ENCODE measurements at places on chromosomes 2 and 18.

GRCh38 chr18:61949946-61950345 lies 57.1 kb upstream of the RNF152 start:
- DNase-seq = peak; percentile 74

- DNase-seq = no peak
These were observed 207.5 kb downstream of the NR4A2 start for GRCh38 chr2:156125018-156125417.

DNA sequence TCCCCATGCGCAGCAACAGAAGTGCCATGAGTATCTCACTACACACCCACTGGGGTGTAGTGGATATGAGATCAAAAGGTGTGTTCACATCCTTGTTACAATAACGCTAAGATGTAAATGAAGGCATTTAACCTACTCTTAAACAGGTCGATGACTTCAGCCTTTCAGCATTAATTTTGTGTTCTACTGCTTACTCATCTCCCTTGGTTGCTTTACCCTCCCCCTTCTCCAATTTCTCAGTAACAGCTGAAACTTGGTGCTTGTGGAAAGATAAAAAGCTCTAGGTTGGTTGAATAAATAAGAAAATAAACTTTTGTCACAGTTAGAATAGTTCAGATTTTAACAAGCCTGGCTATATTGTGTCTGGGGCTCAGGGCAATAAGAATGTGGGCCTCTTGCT lies 147.5 kb upstream of the SESTD1 start:
- DNase-seq = peak; percentile 10

- no peak for DNase-seq
These were observed 180.9 kb downstream of the SMAD2 start for GRCh38 chr18:47749600-47749973.

DNA sequence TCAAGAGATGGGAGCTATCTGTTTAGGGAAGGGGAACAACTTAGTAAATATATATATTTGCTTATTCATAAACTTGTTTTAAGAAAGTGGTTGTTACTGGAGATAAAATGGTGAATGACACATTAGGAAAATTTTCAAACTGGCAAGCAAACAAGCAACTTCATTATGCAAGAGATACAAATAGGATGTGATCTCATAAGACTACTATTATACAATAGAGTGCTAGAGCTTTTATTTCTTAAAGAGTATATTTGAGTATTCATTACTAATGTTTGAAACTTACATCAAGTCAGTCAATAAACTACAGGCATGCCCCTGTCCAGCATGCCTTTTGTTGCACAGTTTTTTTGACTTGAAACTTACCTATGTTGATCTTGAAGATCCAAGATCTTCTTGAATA lies 355.2 kb upstream of the KCNJ3 start:
- no peak for DNase-seq

GRCh38 chr2:236545814-236546480 lies 23.7 kb upstream of the ACKR3 start:
- DNase-seq = no peak

GRCh38 chr2:24818721-24819167 lies 25.5 kb downstream of the CENPO start:
- DNase-seq = peak; percentile 57

GRCh38 chr2:200756618-200757321 lies 54.9 kb upstream of the BZW1 start:
- peak; percentile 69 for DNase-seq

GRCh38 chr18:58412844-58413666 lies 215.8 kb downstream of the ALPK2 start:
- no peak for DNase-seq

DNA sequence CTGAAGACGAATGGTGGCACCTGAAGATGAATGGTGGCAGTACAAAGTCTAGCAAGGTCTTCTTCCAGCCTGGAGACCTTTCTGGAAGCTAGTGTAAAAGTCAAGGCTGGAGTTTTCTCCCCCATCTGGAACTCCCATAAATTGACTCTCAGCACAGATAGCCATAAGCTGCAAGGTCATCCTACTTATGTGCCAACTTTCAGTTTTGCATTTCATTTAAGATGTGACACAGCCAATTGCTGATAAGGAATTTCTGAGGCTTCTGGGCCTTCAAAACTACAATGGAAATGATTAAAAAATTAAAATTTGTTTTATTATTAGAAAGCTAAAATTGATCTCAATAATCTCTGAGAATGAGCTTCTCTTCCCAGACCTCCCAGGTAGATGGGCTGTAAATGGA lies 10.2 kb downstream of the XDH start:
- DNase-seq = no peak

- DNase-seq = no peak
These were observed 44.1 kb downstream of the EVA1A start for GRCh38 chr2:75516378-75517360.

DNA sequence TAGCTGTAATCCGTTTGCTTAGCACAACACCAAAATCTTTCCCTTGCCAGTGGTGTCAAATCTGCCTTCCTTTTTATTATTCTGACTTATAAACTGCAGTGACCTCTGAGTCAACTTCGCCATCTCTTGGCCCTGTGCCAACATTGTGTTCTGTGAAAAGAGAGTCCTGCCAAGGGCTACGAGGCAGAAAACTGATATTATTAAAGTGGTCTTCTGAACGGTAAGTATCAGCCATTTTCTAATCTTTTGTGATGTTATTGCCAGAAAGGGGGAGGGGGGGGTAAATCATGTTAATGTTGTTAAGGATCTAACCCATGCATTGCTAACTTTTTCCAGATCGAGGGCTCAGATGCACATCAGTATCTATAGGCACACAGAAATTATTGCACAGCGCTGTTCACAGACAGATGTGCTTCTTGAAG lies 121.5 kb upstream of the LTBP1 start:
- no peak for DNase-seq

DNA sequence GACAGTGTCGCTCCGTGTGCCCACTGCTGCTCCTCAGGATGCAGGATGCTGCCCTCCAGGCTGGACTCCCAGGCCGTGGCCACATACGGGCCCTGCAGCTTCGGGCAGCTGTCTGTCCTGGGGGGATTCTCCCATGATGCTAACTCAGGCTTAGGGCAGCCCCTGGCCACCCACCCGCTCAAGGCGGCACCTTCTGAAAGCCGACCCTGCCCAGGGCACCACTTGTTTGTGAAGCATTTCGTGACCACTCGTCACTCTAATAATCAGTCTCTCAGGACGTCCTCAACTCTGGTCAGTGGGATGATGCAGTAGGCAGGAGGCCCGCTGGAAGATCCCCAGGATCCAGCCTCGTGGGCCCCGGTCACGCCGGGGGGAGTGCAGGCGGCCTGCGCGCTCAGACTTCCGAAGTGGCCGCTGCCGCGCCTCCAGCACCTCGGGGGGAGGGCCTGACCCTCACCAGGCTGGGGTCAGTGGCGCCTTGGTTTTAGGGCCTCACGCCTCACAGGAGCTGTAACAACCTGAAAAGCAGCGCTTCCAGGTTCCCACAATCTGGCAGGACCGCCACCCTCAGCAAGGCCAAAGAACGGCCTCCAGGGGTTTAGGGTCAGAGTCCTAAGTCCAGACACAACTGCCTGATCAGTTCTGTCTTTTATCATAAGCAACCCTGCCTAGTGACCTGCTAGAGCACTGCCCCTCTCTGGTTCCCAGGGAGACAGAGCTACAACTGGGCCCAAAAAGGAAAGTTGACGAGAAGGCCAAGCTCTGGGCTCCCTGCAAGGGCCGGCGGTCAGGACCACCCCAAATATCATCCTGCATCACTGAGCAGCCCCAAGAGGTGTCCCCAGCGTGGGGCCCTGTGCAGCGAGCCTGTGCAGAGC lies 53.0 kb downstream of the EIPR1 start:
- no peak for DNase-seq

GRCh38 chr2:120372816-120373215 lies 26.9 kb downstream of the INHBB start:
- DNase-seq = no peak

- DNase-seq = no peak
These were observed 193.2 kb upstream of the ITGA4 start for GRCh38 chr2:181264001-181264400.

- DNase-seq = no peak
These were observed 27.4 kb upstream of the ERCC3 start for GRCh38 chr2:127321303-127321702.

- DNase-seq = no peak
These were observed 7.9 kb upstream of the CKAP2L start for GRCh38 chr2:112772322-112772721.

DNA sequence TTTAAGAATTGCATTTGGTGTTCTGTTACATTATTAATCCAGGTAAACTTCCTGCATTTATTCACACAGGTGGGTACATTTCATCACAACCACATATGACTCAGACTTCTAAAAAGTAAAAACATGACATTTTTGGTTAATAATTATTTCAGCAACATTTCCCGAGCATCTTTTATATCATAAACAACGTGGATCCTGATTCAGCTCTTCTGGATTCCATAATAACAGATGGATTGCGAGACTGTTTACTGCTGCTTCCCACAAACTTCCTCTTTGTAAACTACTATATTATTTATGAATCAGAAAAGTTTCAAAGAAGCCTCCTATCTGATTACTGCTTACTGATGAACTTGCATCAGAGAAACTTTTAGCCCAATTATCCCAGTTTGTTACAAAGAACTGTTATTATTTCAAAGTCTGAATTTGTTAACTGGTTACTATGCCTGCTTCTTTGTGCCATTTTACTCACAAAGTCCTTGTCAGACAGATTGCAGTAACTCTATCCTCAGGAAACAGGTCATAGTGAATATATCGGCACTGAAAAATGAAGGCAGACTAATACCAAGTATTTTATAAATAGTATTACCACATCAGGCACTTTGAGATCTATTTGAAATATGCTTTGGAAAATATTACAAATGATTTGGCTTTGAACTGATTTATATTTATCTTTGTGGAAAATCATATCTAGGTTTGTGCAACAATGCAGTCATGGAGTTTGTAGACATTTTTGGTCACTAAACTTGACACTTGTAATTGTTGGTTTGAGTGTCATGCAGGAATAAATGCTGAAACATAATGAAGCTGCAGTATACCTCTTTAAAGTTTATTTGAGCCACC lies 511.6 kb downstream of the PLCL1 start:
- no peak for DNase-seq

DNA sequence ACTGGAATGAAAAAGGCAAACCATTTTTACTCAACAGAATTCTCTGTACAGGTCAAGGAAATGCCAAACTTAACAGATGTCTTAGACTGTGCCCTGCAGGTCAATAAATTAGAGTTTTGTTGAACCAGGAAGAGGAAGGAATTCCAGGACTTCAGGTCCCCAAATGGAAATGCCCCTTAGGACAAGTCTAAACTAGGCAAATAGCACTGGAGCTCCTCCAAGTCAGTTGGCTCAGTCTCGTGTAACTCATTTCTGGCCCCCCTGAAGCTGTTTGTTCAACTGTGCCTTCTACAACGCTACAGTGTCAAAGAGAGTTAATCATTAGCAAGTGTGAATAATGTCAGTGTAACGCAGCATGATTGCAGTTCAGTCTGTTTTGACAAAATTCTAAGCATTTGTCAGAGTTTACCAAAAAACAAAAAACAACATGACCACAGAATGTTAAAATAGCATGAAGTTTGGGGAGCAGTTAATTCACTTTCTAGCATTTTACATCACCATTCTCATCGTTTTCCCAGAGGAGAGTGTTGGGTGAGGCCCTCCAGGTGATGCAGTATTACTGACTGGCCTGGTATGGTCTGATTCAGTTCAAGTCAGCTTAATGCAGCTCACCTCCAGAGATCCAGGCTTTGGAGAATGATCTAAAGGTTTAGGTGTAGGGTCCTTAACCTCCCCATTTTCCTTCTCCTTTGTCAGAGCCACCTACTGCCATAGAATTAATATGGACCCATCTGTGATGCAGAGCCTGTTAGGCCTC lies 108.1 kb downstream of the AQP4 start:
- DNase-seq = no peak

DNA sequence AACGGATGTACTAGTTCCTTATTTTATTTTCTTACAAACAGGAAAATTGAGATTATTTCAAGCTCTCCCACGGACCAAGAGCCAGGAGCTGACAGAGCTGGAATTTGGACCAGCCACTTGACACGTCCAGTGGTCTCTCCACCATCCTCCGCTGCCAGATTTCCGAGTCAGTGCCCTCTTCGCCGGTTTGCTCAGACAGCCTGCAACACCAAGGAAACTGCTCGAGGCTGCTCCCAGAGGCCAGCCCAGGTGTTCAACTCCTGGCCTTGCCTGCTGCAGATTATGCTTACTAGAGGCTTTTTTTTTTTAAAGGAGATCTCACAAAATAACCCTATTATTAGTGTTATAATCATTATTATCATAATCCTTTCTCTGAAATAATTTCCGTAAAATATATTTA lies 779.8 kb downstream of the RNF144A start:
- no peak for DNase-seq

- no peak for DNase-seq
These were observed 168.9 kb downstream of the ANTXR1 start for GRCh38 chr2:69181806-69182427.

- peak; percentile 28 for DNase-seq
These were observed 35.1 kb upstream of the RASGRP3 start for GRCh38 chr2:33441235-33441810.

- no peak for DNase-seq
These were observed 10.8 kb downstream of the YPEL5 start for GRCh38 chr2:30157616-30158015.

DNA sequence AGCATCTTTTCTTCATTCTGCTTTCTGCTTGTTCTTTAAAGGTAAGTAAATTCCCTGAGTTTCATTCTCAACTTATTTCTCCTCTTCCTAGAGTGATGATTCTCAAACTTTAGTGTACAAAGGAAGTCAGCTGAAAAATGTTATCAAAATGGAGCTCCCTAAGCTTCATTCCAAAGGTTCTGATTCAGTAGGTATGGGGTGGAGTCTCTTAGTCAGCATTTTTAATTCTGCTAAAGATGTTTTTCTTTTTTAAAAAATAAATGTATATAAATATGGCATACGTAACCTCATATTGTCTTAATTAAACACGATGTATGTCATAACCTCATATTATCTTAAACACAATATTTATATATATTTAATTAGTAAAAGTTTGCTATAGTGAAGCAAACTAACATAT lies 3.1 kb upstream of the CSRNP3 start:
- no peak for DNase-seq

GRCh38 chr2:28419443-28420270 lies 27.0 kb downstream of the FOSL2 start:
- DNase-seq = no peak

GRCh38 chr2:217870528-217871011 lies 132.2 kb downstream of the TNS1 start:
- DNase-seq = no peak

- peak; percentile 94 for DNase-seq
These were observed 78.3 kb downstream of the STPG4 start for GRCh38 chr2:47076586-47077441.

GRCh38 chr2:32743480-32744236 lies 115.8 kb downstream of the TTC27 start:
- no peak for DNase-seq

DNA sequence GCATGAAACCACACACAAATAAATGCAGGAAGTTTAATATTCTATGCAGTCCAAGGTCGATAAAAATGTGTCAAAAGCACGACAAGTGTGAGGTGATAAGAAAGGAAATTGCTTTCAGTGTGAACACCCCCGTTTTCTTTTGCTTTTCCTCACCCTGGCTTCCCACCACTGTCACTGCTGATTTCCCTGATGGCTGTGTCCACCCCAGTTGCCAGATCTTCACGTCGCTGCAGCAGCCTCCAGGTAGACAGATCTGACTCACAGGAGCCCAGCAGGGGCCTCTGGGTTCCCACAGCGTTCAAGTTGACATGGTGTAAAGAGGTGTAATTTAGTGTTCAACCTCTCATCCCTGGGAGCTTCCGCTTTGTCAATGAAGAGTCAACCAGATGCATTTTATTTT lies 128.0 kb upstream of the TACR1 start:
- DNase-seq = no peak
